SK-MEL-5 (cell line): ENCODE measurements at places on chromosomes 16 and 17. TPM values are rescaled to one million over a fixed set of nuclear protein-coding genes. Genes with fewer than 3 reads are reported as not detected.

- no peak for DNase-seq
These were observed 267.2 kb upstream of the SALL1 start for GRCh38 chr16:51418258-51418657.

DNA sequence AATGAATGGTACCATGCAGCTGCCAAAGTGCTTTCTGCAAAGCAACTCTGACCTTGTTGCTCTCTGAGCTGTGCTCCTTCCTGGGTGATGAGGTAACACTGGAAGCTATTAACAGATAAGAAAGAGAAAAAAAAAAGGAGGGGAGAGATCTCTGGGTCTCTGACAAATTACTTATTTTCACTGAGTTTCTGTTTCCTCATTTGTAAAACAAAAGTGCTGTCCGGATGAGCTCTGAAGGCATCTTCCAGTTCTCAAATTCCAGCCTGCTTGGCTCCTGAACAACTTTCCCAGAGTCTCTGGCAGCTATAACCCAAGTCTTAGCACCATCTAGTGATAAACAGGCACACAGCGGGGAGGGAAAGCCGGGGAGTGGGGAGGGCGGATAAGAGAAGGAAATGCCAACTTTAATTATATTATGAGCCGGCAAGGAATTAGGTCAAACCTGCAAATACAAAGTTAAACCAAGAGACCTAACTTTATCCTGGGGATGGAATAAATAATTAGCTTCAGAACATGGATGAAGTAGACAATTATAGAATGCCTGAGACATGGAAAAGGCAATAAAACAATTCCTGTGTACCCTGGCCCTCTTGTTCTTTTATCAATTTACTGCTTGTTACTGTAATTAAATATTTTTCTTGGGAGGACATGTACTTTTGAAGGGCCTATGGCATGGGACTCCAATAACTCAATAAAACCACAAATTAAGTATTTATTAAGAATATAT lies 61.3 kb upstream of the KIFC3 start:
- DNase-seq, result peak; percentile 76

GRCh38 chr16:84416407-84417321 lies 48.3 kb downstream of the ATP2C2 start:
- no peak for DNase-seq

DNA sequence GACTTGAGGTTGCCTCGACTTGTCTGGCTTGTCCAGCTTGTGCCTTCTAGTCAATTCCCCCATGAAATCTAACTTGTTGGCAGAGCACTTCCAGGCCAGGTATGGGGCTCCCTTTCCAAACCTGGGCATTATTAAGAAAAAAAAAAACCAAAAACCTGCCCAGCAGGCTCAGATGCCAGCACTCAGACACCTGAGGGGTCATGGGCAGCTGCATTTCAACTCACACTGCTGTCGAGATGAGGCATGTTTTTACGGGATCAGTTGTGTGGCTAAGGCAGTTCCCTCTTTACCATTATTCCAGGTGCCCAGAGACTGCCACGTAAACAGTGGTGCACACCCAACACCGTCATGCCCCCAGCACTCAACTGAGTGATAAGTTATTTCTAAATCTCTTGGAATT lies 17.8 kb downstream of the TMEM11 start:
- no peak for DNase-seq

DNA sequence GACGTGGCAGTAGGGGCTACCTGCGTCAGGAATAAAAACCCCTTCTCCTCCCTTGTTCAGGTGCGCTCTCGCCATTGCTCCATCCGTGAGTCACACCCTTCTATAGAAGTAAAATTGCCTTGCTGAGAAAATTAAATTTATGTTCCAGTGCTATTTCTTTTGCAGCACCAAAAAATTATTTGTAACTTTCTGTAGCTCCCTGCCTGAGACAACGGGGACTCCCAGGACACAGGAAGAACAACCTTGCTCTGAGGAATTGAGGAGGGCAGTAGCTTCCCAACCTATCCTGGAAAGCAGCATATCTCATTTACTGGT lies 85.4 kb downstream of the EMP2 start:
- no peak for DNase-seq

DNA sequence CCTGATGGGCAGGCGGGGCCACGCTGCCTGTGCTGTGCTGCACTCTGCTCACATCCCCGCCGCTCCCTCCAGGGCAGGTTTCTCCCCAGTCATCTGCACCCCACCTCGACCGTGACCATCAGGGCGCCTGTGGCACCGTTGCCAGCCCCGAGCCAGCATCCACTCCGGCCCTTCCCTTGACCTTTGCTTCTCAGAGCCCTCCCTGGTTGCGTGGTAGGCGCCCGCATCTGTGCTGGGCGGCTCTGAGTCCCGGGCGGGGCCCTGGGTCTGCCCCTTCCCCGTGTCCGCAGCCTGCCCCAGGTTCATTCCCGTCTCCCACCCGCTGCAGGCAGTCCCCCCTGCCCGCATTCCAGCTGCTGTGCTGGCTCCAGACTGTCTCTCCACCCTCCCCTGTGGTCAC lies 33.2 kb downstream of the ZNF750 start:
- no peak for DNase-seq

DNA sequence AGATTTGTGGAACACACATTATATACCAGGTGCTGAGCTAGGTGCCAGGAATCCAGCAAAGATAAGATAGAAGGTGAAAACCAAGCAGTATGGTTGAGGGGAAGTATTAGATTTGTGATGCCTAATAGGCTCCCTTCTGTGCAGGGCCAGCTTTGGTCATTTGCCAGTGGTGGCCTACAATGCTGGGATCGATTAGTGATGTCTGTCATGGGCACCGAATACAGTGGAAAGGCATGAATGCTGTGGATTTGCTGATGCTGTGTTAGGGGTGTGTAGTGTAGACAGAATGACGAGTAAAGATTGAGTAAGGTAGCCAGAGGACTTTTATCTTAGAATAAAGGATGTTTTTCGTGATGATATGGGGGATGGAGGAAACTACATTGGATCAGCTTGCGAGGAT lies 48.9 kb downstream of the SNX29 start:
- DNase-seq, result no peak

GRCh38 chr17:17372856-17373520 lies 69.8 kb downstream of the NT5M start:
- no peak for DNase-seq

Gene EVI2B
- not detected in 2 replicates for total RNA-seq

Gene LHX1
- total RNA-seq, result 0.80 and 1.2 TPM in 2 replicates

Gene TPSG1
- total RNA-seq, result not detected in 2 replicates

Gene NCBP3
- total RNA-seq, result 20.9 and 29.0 TPM in 2 replicates

Gene TNFRSF13B
- not detected in 2 replicates for total RNA-seq
